ENCODE measurements at places on chromosomes 11 and 22.

DNA sequence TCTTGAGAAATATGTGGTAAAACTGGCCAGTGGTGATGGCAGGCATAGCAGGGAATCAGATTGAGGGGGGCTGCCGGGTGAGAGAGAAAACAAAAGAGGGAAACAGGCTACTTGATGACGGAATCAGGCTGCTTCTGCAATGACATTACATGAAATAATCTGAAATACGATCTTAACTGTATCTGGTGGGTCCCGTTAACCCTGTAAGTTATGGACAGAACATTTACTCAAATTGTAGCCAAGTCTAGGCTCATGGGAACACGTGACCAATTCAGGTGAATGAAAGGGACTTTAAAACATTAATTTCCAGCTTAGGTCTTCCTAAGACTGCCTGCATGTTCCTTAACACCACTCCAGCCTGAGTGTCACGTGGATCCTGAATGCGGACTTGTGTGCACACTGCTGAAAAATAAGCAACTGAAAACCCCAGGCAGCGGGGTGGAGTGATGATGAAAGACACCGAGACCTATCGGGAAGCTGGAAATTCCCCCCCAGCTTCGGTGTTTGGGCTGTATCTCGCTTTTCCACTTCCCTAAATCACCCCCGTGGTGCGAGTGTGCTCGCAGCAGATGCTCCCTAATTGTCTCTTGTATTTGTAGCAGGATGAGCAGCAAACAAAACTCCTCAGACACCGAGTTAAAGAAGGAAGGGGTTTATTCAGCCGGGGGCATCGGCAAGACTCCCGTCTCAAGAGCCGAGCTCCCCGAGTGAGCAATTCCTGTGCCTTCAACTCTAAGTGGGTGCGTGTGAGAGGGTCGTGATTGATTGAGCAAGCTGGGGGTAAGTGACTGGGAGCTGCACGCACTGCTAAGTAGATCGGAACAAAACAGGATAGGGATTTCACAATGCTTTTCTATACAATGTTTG, 145.0 kb upstream of the GRK3 start:
- no peak for DNase-seq

- DNase-seq, result no peak
These were observed 172.0 kb upstream of the NTM start for GRCh38 chr11:131198161-131199014.

DNA sequence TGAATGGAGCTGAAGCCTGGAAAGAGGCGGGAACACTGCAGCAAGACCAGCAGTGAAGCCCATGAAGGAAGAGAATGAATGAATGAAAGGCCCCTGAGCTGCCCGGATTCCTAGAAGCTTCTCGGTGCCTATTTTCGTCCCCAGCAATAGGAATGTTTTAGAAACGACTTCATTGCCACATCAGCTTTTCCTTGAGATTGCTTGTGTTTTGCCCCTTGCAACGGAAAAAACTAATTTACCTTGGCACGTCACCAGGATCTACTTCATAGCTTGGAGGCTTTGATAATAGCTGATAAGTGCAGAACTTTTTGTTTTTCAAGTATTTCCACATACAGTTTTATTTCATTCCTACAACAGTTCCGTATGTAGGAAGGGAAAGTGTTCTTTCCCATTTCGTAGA, 248.9 kb upstream of the NARS2 start:
- no peak for DNase-seq

DNA sequence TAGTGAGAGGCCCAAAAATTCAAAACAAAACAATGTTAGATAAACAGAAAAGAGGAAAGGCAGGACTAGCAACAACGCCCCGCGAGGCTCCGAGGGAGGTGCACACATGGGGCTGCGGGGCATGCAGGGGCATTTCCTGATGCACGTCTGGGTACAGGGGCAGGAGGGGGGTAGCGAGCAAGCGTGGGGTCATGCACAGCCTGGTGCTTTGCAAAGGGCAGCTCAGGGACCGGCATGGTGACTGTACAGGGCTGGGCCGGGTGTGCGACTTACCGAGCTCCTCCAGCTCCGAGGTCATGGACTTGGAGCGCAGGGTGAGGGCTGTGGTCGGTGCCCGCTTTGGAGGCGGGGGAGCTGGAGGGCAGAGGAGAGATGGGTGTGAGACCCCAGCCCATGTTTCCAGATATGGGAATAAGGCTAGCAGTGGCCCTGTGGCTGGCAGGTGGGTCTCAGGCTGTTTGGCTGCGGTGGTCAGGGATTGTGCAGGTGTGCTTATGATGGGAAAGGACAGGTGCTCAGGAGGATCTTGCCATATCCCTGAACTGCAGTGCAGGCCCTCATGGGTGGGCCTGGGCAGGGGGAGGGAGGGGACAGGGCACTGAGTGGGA, 103.7 kb downstream of the CTTN start:
- DNase-seq, result peak; percentile 24

- DNase-seq, result no peak
These were observed 45.9 kb upstream of the PPP6R3 start for GRCh38 chr11:68414496-68415221.

GRCh38 chr22:26669060-26669481, 11.7 kb downstream of the MIAT start:
- DNase-seq, result no peak

- no peak for DNase-seq
These were observed 21.1 kb downstream of the EIF3F start for GRCh38 chr11:8008212-8008611.

DNA sequence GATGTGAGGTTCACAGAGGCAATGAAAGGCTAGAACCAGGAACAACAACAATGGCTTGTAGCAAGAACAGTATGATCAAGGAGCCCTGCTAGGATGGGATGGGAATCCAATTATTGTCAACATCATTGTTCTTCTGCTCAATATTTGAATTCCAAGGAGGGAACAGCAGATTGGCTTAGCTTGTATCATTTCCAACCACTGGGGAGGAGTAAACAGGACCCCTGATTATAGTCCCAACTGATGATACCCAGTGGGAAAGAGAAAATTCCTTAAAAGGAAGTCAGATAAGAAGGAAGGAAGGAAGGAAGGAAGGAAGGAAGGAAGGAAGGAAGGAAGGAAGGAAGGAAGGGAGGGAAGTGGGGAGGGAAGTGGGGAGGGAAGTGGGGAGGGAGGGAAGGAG, 69.5 kb upstream of the ZC3H12C start:
- no peak for DNase-seq

DNA sequence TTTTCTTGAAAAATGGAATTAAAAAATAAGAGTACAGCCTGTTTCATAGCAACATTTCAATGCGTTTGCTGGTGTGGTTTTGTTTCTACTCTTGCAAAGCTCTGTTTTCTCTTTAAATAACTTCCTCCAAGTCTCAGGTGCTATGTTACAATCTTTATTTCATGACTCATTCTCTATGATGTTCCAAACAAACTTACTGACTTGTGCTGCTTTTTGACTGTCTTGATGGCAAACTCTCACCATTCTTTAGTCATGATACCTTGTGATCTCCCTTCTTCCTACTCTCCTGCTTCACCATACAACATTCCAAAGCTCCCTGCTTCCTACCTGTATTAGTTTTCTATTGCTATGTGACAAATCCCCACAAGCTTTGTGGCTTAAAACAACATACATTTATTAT, 166.1 kb downstream of the C11orf91 start:
- DNase-seq, result no peak

GRCh38 chr11:33021937-33022336, 6.3 kb downstream of the DEPDC7 start:
- DNase-seq, result no peak

GRCh38 chr11:2824851-2825250, 60.7 kb downstream of the CDKN1C start:
- peak; percentile 75 for DNase-seq

DNA sequence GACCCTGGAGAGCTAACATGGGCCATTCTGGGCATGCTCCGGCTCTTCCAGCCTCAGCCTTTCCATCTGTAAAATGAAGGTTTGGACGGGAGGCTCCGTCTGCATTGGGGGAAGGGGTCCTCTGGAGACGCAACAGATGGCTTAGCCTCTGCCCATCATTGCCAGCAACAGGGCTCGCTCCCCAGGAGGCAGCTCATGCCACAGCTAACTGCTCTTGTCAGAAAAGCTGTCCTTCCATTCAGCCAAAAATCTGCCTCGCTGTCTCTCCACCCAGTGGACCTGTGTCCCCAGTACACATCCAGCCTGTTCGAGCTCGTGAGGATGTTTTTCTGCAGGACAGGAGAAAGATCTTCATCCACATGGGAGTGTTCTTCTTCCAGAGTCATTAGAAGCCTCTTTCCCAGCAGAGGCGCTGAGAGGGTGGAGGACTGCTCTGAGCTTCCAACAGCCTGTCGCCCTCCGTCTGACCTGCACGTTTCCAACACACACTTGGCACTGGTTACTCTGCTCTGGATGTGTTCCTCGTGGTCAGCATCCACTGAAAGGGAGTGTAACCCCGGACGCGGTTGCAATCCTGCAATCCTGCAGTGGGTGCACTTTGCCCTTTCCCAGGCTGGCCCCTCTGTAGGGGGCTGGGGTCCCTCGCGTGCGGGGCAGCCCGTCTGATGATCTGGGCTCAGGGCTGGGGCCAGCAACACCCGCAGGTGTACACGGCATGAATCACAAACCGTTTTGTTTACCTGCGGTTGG, 1340.9 kb downstream of the TBC1D22A start:
- no peak for DNase-seq

GRCh38 chr11:20110908-20111669, 49.2 kb downstream of the DBX1 start:
- DNase-seq, result no peak

DNA sequence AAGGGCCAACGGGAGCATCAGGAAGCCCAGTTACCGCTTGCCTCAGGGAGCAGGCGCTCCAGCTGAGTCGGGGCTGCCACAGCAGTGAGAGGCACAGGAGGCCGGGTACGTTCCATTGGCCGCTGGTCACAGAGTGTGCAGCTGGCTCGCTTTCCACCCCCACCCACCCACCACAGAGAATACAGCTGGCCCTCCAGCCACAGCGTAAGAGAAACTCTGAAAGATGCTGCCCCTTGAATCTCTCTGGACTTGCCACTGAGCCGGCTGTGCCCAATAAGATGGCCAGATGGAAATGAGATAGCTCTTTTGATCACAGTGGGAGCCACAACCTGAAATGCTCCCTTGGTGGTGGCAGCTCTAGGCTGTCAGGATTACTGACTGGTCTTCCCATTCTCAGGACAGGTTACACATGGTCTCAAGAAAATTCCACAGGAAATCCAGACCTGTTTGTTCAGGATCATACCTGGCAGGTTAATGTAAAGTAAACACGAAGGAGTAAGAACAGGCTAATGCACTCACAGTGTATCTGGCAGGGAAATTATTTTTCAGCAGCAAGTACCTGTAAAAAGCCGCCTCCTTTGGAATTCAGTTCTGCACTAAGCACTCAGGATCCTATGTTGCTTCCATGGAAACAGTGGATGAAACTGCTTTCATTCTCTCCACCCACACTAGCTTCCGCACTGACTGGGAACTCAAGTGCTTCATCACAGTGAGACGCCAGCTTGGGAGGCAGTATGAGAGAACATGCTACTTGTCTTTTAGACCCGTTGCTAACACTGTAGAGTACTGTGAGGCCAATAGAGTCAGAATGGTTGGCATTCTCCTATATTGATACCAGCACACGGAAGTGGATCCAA, 16.5 kb downstream of the SIAE start:
- DNase-seq, result no peak

DNA sequence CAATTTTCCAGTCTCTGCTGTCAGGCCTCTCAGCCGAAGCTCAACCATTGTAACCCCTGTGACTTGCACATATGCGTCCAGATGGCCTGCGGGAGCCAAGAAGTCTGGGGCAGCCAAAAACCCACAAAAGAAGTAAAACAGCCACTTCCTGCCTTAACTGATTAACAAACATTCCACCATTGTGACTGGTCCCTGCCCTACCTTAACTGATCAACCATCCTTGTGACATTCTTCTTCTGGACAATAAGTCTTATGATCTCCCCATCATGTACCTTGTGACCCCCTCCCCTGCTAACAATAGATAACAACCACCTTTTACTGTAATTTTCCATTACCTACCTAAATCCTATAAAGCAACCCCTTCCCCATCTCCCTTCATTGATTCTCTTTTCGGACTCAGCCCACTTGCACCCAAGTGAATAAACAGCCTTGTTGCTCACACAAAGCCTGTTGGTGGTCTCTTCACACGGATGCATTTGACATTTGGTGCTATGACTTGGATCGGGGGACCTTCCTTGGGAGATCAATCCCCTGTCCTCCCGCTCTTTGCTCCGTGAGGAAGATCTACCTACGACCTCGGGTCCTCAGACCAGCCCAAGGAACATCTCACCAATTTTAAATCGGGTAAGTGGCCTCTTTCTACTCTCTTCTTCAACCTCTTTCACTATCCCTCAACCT, 1.3 kb upstream of the NDUFC2 start:
- no peak for DNase-seq

- no peak for DNase-seq
These were observed 557.1 kb upstream of the CADM1 start for GRCh38 chr11:116061322-116061721.

GRCh38 chr22:43867839-43868635, 5.7 kb upstream of the SULT4A1 start:
- peak; percentile 74 for DNase-seq

- DNase-seq, result peak; percentile 89
These were observed 77.4 kb upstream of the WNT7B start for GRCh38 chr22:46054091-46055073.

DNA sequence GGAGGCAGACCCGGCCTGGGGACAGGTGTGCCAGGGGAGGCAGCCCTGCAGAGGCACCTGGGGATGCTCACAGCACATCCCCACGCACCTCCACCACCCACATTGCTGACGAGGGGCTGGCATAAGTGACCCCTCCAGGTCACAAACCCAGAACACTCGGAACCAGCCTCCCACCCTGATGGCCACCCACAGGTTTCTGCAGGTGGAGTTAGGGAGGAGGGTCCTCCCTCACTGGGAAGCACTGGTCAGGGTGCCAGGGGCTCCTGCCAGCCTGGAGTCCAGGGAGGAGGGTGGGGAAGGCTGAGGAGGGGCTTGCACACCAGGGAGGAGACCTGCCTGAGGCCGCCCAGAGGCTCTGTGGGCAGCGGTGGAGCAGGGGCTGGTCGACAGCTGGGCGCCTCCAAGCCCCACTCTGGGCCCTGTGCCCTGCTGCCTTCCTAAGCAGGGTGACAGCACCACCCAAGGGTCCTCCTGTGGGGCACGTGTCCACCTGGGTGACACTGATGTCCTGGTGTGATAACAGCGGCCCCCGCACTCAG, 51.0 kb upstream of the CARS1 start:
- peak; percentile 25 for DNase-seq

DNA sequence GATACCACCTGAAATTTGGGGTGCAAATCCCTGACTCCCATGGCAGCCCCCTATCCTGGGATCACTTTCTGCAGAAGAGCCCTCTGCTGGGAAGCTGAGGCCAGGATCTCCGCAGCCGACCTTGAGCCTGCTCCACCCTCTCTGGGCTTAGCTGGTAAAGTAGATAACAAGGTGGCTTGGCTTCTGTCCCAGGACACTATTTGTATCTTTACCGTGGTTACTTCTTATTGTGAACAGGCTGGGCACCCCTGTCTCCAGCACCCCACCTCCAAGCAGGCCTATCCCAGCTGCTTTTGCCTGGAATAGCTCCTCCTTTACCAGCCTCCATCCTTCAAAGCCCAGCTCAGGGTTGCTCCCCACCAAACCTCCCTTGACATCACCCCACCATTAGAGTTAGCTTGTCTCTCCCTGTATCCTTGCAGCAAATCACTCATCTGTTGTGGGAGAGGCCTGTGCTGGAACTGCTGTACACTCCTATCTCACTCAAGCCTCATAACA, 35.2 kb upstream of the P2RY2 start:
- peak; percentile 65 for DNase-seq

- no peak for DNase-seq
These were observed 590 bp upstream of the TSPO start for GRCh38 chr22:43150731-43151206.

- no peak for DNase-seq
These were observed 6.6 kb downstream of the SHANK2 start for GRCh38 chr11:71245601-71246391.

Data from Right ventricle myocardium superior (tissue), 1 donor.